A549 treated with AZD2906 at 1 μM for 4 hours (cell line): ENCODE measurements at places on chromosomes 13 and 19. TPM values are rescaled to one million over a fixed set of nuclear protein-coding genes. Genes with fewer than 3 reads are reported as not detected.

TFDP1 gene
- total RNA-seq: 92.9 to 107 TPM (median 98.2 TPM) in 5 replicates

RGCC gene
- 9.3 to 18.3 TPM (median 14.3 TPM) in 5 replicates for total RNA-seq

SLC10A2 gene
- total RNA-seq: not detected in 5 replicates

ZNF549 gene
- total RNA-seq: 1.3 to 2.0 TPM (median 1.6 TPM) in 5 replicates

BEST2 gene
- total RNA-seq: 2.4 to 4.3 TPM (median 3.7 TPM) in 5 replicates

ZNF8 gene
- 0.79 to 1.3 TPM (median 0.93 TPM) in 5 replicates for total RNA-seq

VSTM2B gene
- not detected in 5 replicates for total RNA-seq

C19orf67 gene
- not detected in 5 replicates for total RNA-seq

SLITRK1 gene
- total RNA-seq: not detected in 5 replicates

ZNF99 gene
- not detected in 5 replicates for total RNA-seq

MCEMP1 gene
- not detected in 5 replicates for total RNA-seq

ZGLP1 gene
- total RNA-seq: 0.79 to 2.7 TPM (median 1.7 TPM) in 5 replicates

PLPP2 gene
- total RNA-seq: 75.6 to 112 TPM (median 102 TPM) in 5 replicates

CCNA1 gene
- total RNA-seq: 0.29 to 0.59 TPM (median 0.34 TPM) in 5 replicates

ZNF791 gene
- total RNA-seq: 4.0 to 5.8 TPM (median 5.0 TPM) in 5 replicates

KLF2 gene
- 13.1 to 34.2 TPM (median 27.7 TPM) in 5 replicates for total RNA-seq

ZNF773 gene
- total RNA-seq: 4.4 to 6.5 TPM (median 5.2 TPM) in 5 replicates

ANO8 gene
- 2.0 to 3.8 TPM (median 3.3 TPM) in 5 replicates for total RNA-seq

NLRP7 gene
- total RNA-seq: 0.01 to 0.13 TPM (median 0.02 TPM) in 3 of 5 replicates, not detected in the others

TSHZ3 gene
- total RNA-seq: 2.4 to 3.0 TPM (median 2.6 TPM) in 5 replicates

CALR3 gene
- 0.07 to 0.14 TPM in 2 of 5 replicates, not detected in the others for total RNA-seq

KCNK6 gene
- total RNA-seq: 4.0 to 5.0 TPM (median 4.8 TPM) in 5 replicates
